SW 1271 (cell line): ENCODE measurements at places on chromosomes 2 and 18.

DNA sequence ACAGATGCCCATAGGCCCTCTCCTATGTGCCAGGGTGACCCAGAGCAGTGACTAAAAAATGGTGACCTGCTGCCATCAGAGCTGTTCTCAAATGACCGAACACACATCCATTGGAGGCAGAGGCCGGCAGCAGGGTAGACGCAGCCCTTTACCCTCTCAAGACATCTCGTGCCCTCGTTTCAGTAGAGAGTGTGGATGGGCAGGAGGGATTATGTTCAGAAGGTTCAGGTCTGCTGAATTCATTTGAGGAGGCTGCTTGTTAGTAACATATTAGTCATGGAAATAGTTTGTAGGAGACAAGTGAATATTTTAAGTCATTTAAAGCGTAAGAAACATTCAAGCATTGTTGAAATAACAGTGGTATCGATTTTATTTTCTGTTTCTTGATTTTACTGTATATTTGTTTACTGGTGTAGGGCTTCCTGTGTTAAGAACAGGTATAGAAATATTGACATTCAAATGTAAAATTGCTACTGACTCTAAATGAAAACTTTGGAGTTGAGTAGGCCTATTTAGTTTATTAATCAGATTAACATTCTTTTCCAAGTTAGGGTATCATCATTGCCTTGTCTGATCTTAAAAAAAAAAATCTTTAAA, 82.6 kb downstream of the ZNF532 start:
- no peak for DNase-seq

- no peak for DNase-seq
These were observed 61.9 kb downstream of the RRM2 start for GRCh38 chr2:10184421-10184820.

- DNase-seq = peak; percentile 72
These were observed 50.7 kb upstream of the PAIP2B start for GRCh38 chr2:71277536-71278103.

DNA sequence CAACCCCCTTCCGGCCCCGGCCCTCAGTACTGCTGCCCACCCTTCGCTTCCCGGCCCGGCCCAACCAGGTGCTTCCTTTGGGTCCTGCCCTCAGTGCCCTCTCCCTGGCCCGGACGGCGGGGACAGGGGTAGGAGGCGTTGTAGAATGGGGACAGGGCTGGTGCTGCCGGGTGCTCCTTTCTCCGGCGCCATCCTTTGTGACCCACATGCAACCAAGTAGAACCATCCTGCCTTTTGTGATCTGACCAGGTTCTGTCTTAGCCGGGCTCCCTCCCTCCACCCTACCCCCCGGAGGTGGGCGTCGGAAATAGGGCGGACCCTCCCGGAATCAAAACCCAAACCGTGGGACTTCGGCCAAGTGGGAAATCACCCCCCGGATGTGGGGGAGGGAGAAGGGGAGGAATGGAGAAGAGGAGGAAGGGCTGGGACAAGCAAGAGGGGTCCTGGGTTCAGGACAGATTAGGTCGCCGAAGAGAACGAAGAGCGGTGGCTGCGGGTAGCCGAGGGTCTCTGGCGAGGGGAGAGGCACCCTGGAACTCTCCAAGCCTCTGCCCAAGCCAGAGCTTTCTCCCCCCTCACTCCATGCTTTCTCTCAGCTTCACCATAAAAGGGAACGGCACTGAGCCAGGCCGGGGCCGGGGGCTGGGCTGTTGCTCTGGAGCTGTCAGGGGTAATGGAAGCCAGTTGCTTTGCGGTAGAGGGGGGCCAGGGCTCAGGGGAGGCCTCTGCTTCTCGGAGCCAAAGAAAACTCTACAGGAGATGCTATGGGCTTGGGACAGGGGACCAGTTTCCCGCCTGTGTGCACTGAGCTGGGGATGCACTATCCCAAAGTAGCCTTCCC, 756 bp upstream of the OST4 start:
- DNase-seq = no peak

- no peak for DNase-seq
These were observed 32.6 kb upstream of the SP3 start for GRCh38 chr2:173997753-173998152.

DNA sequence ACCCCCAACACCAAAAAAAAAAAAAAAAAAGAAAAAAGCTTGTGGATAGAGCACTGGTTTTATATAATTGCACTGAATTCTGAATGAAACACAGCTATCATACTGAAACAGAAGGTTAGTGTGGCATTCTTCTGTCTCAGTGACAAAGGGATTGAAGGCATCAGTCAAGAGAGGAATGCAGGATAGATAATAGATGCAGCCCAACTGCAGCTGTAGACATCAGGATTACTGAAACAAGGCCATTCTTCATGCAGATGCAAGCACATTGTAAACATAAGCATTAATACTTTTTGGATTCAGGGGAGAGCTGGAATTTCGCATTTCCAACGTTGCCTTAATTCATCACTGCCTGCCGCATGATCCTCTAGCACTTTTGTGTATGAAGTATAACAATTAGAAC, 897.4 kb upstream of the KLHL29 start:
- DNase-seq = no peak

DNA sequence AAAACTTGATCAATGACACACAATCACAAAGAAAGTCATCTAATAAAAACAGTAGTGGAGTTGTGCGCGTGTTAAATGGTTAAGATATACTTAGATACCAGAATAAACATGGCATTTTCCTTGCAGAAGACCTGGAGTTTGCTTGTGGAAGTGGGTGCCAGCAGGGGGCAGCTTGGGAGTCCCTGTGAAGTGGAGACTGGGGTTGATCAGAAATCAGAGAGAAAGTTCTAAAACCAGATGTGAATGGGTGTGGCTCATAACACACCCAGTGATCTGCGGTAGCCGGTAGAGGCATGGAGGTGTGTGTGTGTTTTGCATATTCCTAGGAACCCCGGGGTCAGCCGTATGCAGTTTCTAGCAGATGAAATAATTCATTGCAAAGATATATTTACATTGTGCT, 300.1 kb upstream of the TRIB2 start:
- peak; percentile 4 for DNase-seq

GRCh38 chr2:224849264-224849663, 133.1 kb upstream of the CCDC195 start:
- no peak for DNase-seq

- DNase-seq = no peak
These were observed 462.8 kb downstream of the MEIS1 start for GRCh38 chr2:66897691-66898150.

DNA sequence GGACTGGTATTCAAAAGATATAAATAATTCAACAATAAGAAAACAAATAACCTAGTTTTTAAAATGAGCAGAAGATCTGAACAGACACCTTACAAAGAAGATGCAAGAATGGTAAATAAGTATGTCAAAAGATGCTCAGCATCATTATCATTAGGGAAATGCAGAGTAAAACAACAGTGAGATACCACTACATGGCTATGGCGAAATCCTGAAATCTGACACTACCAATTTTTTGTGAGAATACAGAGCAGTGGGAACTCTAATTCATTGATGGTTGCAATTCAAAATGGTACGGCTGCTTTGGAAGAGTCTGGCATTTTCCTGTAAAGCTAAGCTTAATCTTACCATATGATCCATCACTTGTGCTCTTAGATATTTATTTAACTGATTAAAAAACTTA, 151.8 kb downstream of the UBR3 start:
- no peak for DNase-seq

GRCh38 chr2:221444106-221444505, 128.0 kb downstream of the EPHA4 start:
- DNase-seq = no peak

- no peak for DNase-seq
These were observed 140.4 kb downstream of the CDH2 start for GRCh38 chr18:28036488-28036887.

DNA sequence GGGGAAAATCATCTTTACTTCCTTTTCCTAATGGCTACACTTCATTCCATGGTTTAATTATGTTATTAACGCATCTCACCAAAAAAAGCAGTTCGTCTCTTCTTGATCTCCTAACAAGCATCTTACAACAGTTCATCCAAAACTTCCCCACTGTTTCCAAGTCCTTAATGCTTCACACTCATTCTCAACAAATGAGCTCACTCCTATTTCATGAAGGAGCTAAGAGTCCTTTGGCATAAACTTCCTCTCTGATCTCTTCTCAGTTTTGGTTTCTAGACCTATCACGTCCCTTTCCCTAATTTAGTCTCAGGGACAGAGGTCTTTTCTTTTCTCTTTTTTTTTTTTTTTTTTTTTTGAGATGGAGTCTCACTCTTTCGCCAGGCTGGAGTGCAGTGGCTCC, 205.9 kb upstream of the SLC39A10 start:
- no peak for DNase-seq

DNA sequence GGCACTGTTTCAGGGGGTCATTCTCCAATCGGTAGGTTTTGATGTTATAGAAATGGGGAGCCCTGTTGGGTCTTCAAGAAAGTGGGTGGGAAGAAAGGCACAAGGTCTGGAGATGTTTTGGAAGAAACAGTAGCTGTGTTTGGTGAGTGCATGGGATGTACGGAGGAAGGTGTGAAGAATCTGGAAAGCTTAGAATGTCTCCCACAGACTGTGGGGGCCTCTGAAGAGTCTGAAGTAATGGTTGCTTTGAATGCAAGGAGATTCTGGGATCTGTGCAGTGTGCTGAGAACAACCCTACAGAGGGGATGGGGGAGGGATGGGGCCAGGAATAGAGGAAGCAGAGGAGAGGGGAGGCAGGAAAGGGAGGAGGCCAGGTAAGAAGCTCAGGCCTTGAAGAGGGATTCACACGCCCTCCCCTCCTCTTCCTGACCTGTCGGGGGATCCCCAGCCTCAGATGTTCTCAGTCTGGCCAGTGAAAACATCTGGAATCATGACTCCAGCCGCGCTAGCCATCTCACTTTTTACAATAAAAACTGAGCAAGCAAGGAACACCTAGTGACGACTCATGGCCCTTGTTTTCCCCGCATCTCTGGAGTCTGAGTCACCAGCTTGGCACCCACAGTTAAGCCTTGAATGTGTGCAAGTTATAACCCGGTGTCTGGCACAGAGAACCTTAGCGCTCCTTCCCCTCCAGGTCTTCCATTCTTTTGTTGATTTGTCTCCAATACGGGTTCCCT, 74.2 kb downstream of the SH3BP4 start:
- DNase-seq = peak; percentile 30

GRCh38 chr2:122156176-122156890, 400.9 kb downstream of the TSN start:
- DNase-seq = no peak

DNA sequence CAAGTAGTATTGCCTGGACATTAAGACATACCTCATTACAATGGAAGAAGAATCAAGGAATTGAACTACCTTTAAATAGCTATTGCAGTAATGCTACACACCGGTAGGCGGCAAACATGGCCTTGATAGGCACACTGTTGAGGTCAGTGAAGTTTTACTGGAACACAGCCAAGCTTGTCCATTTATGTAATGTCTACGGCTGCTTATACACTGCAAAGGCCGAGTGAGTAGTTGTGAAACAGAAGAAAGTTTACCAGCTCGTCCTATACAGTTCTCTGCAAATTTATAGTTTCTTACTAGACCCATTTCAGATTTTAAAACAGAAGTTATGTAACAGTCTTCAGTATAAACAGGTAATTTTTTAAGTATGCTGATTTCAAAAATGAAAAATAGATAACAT, 38.8 kb downstream of the PPP4R1 start:
- DNase-seq = peak; percentile 47

GRCh38 chr2:86305195-86305914, 32.1 kb downstream of the REEP1 start:
- no peak for DNase-seq

DNA sequence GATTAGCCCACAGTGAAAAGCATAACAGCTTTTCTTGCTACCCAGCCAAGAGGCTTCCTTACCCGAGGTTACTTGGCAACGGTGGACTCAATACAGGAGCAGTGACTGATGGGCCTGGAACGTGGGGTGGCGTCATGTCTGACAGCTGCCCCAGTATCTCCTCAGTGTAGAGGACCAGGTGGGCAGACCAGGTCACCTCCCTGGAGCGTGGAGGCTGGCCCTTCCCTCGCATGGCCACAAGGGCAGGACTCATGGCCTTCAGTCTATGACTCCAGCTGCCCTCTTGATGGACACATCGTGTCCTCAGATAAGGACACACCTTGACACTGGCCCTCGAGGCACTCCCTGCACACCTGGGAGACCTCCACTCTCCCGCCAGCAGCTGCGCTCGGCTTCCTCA, 6.4 kb downstream of the ASPRV1 start:
- DNase-seq = no peak

GRCh38 chr2:168642873-168643272, 159.6 kb upstream of the NOSTRIN start:
- DNase-seq = no peak

- DNase-seq = no peak
These were observed 220.1 kb upstream of the TMEFF2 start for GRCh38 chr2:192414794-192415193.

- no peak for DNase-seq
These were observed 34.7 kb downstream of the TPO start for GRCh38 chr2:1448009-1448408.

- no peak for DNase-seq
These were observed 344.4 kb downstream of the CLIP4 start for GRCh38 chr2:29459445-29460179.

DNA sequence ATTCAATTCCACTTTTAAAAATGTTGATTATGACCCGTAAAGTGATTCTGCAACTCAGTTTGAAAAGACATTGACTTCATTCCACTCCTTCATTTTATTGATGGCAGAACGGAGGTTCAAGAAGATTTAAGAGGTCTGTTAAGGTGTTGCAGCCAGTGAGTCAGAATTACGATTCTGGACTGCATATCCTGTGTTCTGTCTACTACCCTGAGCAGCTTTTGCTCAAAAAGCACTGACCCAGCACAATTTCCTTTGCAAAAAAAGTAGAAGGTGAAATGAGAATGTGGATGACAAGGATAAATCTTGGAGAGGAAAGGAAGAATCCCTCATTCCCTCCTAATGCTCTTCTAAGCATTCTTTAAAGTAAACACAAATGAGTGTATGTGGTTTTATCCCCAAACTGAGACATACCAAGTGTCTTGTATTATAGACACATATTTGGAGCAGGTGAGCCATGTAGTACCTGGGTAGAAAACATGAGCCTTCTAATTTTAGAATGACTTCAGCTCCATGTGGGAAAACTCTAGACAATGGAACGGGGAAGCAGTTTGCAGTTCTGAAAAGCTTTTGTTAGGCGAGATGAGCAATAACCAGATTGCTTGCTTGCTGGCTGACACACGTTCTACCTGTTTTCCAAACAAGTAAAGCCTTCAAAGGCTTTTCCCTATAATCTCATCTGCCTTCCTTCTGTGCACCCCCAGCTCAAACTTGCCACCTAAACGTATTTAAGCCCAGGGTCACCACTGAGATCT, 44.7 kb downstream of the TGFA start:
- no peak for DNase-seq

DNA sequence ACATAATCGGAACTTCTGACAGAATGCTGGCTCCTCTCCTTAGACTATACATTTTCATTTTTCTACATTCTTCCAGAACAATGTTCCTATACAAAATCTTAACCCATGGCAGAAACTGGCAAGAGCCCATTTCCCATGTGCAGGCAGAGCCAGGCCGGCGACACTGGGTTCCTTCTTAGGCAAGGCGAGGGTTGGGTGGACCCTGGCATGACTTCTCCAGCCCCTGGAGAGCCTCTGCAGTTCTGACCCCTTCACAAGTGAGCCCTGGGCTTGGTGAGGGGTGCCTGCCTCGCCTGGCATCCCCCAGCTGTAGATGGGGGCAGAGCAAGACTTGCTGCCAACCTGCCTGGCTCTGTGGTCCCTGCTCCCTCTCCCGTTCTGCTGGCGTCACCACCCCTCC, 5.0 kb downstream of the GYPC start:
- no peak for DNase-seq
